Activated T-cell treated with anti-CD3 and anti-CD28 coated beads, Interleukin-2, amount 50 U/mL, for 72 hours (primary cell): ENCODE measurements at places on chromosomes 1 and 21. TPM values are rescaled to one million over a fixed set of nuclear protein-coding genes. Genes with fewer than 3 reads are reported as not detected.

HSD3B1 gene
- not detected for total RNA-seq

GRCh38 chr1:65691972-65692371, 100.7 kb upstream of the PDE4B start:
- H3K4me1 ChIP-seq: peaks cover 6% of the 10 kb centered on the region
- no peaks in the 10 kb centered on the region for H3K36me3 ChIP-seq
- no peak for DNase-seq
- no peak overlapping the region for H3K27ac ChIP-seq
- H3K27me3 ChIP-seq: peaks cover 3% of the 10 kb centered on the region
- no peak overlapping the region for H3K4me3 ChIP-seq

DNA sequence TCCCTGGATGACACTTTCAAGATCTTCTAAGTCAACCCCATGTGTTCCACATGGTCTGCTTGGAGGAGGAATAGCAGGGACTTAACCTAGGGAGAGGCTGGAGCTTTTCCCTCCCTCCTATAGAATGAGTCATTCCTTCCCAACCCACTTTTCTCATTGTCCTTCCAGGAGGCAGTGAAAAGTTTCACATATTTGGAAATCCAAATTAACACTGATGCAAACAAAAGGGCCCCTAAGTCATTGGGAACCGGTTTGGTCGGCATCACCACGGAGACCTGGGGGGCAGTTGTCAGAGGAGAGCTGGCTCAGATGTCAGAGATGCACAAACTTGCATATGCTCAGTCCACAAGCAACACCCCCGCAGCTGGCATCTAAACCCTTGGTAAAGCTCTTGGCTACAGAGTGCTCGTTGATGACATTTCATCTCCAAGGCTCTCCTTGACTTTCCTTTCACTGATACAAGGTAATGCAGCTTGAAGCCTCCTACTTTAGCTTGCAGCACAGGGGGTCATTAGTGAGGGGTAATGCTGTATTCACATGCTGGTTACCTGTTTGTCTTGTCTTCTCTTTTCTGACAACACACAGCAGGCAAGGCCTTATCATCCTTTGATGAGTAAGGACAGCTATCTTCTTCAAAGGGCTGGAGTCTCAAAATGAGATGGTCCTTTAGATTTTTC, 12.3 kb upstream of the LRRC8D start:
- no peaks in the 10 kb centered on the region for H3K36me3 ChIP-seq
- no peak overlapping the region for H3K4me3 ChIP-seq
- H3K27ac ChIP-seq: no peak overlapping the region
- no peak for DNase-seq
- H3K27me3 ChIP-seq: peaks cover 8% of the 10 kb centered on the region

GRCh38 chr1:67261680-67262079, 46.0 kb upstream of the IL12RB2 start:
- DNase-seq: no peak
- H3K4me3 ChIP-seq: peak overlapping the region; percentile 34
- peaks cover 37% of the 10 kb centered on the region for H3K4me1 ChIP-seq
- no peaks in the 10 kb centered on the region for H3K27me3 ChIP-seq
- no peak overlapping the region for H3K27ac ChIP-seq

OR2G6 gene
- not detected for total RNA-seq

- no peaks in the 10 kb centered on the region for H3K27me3 ChIP-seq
- H3K4me1 ChIP-seq: no peaks in the 10 kb centered on the region
- no peak overlapping the region for H3K4me3 ChIP-seq
Measured at GRCh38 chr1:195898924-195899323, 709.3 kb downstream of the KCNT2 start.

- H3K27me3 ChIP-seq: no peaks in the 10 kb centered on the region
- peaks cover 83% of the 10 kb centered on the region for H3K4me1 ChIP-seq
- peak; percentile 78 for DNase-seq
- H3K4me3 ChIP-seq: peak overlapping the region; percentile 83
- peaks cover 3% of the 10 kb centered on the region for H3K36me3 ChIP-seq
- H3K27ac ChIP-seq: peak overlapping the region; percentile 98
Measured at GRCh38 chr1:66282343-66282852, 251.6 kb upstream of the SGIP1 start.

DNA sequence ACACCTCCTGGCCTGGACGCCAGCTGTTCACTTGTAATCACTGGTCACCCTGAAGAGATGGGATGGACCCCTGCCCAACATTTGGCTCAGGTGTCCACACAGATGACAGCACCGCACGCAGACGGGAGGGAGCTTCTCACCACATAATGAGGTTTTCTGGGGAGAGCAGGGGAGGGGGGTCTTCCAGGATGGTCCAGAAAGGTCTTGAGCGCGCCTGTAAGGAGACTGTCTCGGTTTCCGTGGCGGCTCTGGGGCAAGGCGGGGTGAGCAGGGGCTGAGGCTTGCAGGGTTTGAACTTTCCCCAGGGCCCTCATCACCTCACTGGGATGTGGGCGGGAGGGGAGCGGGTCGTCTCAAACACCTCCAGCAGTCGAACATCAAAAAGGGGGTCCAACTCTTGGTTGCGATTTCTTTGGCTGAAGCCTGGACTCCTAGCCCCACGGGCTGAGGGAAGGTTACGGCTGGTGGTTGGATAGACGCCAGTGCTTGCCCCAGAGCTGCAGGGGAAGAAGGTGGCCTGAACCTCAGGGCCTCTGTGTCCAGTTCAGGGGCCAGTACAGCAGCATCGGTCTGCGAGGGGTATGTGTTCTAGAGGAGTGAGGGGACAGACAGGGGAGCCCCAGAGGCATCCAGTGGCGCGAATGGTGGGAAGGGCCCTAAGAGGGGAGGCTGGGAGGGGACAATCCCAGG, 53.8 kb downstream of the PRKCZ start:
- no peak overlapping the region for H3K4me3 ChIP-seq
- H3K36me3 ChIP-seq: no peaks in the 10 kb centered on the region
- H3K4me1 ChIP-seq: peaks cover 5% of the 10 kb centered on the region
- DNase-seq: no peak

DNA sequence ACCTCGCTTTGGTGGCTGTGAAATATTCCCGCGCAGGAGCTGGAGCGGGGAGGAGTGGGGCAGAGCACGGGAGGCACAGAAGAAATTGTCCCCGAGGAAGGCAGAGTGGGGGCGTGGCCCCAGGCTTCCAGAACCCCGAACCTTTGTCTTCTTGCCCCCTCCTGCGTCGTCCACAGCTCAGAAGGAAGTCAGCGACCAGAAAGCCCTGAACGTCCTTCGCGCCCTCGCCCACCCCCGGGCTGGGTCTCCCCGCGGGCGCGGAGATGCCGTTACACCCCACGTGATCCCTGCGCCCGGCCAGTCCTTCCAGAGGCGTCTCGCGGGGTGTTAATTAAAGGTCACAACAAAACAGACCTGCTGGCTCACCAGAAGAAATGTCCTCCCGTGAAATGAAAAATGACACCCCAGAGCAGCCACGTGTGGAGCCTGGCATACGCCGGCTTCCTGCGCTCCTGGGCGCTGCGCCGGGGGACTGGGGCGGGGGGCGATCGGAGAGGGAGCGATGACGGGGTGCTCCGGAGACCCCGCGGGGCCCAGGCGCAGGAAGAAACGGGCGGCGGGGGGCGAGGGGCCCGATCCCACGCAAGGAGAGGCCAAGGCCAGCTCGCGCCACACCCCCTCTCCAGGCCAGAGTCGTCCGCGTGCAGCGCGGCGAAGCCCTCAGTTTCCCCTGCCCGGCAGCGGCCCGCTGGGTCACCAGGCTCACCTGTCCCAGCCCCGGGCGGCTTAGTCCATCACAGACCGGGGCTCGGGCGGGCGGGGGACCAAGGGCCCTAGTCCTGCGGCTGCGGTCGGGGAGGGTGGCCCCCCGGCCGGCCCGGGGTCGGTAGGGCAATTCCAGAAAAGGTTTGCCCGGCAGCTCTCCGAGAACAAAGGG, 995 bp upstream of the KIF26B start:
- no peak overlapping the region for H3K27ac ChIP-seq
- H3K4me1 ChIP-seq: peaks cover 26% of the 10 kb centered on the region
- H3K4me3 ChIP-seq: peak overlapping the region; percentile 91
- DNase-seq: peak; percentile 26
- H3K27me3 ChIP-seq: peaks cover 71% of the 10 kb centered on the region

DNA sequence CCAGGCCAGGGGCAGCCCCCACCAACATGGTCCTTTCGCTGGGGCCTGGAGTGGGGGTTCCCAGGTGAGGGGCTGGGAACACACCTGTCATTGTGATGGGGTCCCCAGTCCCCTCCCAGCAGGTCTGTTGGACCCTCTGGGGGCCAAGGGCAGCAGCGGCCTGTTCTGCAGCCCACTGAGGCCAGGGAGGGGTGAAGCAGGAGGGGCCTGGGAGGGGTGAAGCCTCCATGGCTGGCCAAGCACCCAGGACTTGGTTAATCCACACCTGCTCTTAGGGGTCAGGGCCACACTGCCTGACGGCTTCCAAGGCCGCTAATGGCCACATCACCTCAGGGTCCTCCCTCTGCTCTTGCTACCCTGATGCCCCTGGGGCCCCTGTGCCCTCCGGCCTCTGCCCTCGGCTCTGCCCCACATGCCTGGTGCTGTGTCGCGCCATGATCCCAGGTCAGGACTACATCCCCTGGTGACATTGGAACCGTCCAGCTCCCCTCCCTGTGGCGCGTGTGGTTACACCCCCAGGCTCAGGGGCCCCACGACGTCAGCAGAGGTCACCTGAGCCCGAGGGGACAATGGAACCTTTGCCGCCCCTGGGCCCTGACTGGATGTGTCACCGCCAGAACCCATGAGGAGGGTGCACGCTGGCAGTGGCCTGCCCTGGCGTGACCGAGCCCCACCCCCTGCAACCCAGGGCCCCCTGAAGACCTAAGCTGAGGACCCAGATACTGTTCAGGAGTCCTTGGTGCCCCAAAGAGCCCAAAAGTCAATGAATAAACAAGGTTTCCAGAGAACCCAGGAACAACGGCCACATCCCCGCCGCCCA, 7.0 kb downstream of the TNFRSF18 start:
- H3K27ac ChIP-seq: no peak overlapping the region
- DNase-seq: no peak
- H3K36me3 ChIP-seq: peaks cover 11% of the 10 kb centered on the region

SLC6A9 gene
- total RNA-seq: 28.3 TPM

- no peak for DNase-seq
- no peak overlapping the region for H3K4me3 ChIP-seq
- H3K36me3 ChIP-seq: no peaks in the 10 kb centered on the region
Measured at GRCh38 chr1:17531682-17532487, 7.6 kb upstream of the ARHGEF10L start.

OR14C36 gene
- not detected for total RNA-seq

- no peaks in the 10 kb centered on the region for H3K27me3 ChIP-seq
- no peak overlapping the region for H3K27ac ChIP-seq
- H3K36me3 ChIP-seq: peaks cover 2% of the 10 kb centered on the region
Measured at GRCh38 chr1:177753655-177754054, 216.2 kb downstream of the SEC16B start.

DNA sequence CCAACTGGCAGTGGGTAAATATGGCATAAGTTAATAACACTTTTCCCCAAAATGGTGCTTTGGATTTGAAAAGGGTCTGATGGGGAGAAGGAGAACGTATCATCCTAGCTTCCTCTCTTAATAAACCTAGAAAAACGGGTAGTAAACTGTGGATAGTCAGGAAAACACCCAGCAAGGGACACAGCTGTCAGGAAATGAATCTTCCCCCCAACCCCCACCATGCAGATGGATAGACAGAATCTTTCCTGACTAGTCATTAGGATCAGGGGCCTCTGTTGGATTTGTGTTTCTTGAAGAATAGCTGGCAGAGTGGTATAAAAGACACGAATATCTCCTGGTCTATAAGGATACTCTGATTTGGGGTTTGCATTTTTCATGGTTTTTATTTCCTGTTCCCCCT, 22.5 kb upstream of the LAX1 start:
- DNase-seq: no peak
- H3K4me3 ChIP-seq: no peak overlapping the region
- no peak overlapping the region for H3K27ac ChIP-seq

DNA sequence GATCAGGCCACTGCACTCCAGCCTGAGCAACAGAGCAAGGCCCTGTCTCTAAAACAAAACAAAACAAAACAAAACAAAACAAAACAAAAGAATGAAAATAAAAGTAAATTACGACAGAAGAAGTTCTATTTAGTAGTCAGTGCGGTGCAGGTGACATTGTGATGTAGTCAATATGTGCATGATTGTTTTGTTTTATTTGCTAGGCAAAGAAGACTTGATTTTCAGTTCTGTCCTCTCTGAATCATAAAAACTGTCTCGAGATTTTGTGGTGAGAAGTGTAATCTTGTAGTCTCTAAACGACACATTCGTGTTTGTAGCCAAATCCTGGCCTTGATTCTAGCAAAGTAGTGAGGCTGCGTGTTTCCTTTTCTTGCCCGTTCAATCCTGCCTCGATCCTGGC, 23.5 kb downstream of the PEX14 start:
- peak overlapping the region; percentile 46 for H3K4me3 ChIP-seq
- no peak for DNase-seq
- peaks cover 77% of the 10 kb centered on the region for H3K4me1 ChIP-seq
- peaks cover 3% of the 10 kb centered on the region for H3K36me3 ChIP-seq
- peak overlapping the region; percentile 70 for H3K27ac ChIP-seq

GRCh38 chr1:153400244-153400643, 9.4 kb upstream of the S100A8 start:
- H3K36me3 ChIP-seq: no peaks in the 10 kb centered on the region
- H3K4me1 ChIP-seq: no peaks in the 10 kb centered on the region
- no peak for DNase-seq

- no peak overlapping the region for H3K4me3 ChIP-seq
- H3K4me1 ChIP-seq: no peaks in the 10 kb centered on the region
- no peak for DNase-seq
Measured at GRCh38 chr1:161274874-161275273, 16.3 kb downstream of the PCP4L1 start.

DNA sequence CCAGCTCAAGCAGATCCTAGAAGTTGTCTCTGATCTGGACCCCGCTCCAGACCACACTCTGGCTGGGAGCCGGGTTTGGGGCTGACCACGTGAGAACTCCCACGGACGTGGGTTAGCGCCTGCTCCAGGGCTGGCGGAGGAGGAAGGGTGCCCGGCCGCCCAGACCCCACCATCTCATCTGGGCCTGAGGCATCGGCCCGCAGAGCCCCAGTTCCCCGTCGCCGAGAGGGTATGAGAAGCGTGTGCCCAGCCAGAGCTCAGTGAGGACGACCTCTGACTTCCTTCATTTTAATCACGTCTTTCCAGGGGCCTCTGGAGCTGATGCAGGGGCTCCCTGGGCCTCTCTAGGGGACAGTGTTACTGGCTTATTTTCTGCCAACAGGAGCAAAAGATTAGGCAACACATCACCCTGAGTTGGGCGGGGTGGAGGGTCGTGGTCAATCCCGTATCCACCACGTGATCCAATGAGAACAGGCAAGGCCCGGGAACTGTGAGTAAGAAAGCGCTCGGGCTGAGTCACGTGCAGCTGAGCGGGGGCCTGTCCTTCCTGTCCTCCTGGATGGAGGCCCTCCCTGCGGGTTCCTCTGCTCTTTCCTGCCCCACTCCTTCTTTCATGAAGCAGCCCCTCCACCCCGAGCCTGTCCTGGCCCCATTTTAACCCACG, 81.1 kb downstream of the SIK1 start:
- no peaks in the 10 kb centered on the region for H3K36me3 ChIP-seq
- peak; percentile 23 for DNase-seq
- H3K27ac ChIP-seq: no peak overlapping the region
- no peaks in the 10 kb centered on the region for H3K27me3 ChIP-seq
- peaks cover 10% of the 10 kb centered on the region for H3K4me1 ChIP-seq

VWA5B1 gene
- total RNA-seq: not detected

- no peak overlapping the region for H3K4me3 ChIP-seq
- H3K27me3 ChIP-seq: peaks cover 5% of the 10 kb centered on the region
- no peak overlapping the region for H3K27ac ChIP-seq
- H3K36me3 ChIP-seq: no peaks in the 10 kb centered on the region
Measured at GRCh38 chr1:228903434-228904071, 168.3 kb downstream of the RHOU start.
